ENCODE measurements at places on chromosomes 4 and X.

DNA sequence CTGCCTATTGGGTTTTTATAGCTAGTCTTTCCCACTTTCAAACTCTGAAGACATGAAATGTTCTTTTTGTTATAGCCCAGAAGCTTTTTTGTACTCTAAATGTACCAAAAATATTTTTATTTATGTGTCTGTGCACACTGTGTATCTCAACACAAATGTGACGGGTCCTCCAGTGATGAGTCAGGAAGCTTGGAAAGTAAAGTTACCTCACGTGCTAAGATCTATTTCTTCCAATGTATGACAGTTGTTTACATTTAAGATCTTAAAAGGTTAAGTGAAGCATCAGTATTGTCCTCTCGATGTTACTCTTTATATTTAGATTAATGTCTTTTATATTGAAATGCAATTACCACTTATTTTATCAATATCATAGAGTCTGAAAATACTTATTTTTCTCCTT lies 29.1 kb upstream of the PRSS12 start:
- DNase-seq = no peak

DNA sequence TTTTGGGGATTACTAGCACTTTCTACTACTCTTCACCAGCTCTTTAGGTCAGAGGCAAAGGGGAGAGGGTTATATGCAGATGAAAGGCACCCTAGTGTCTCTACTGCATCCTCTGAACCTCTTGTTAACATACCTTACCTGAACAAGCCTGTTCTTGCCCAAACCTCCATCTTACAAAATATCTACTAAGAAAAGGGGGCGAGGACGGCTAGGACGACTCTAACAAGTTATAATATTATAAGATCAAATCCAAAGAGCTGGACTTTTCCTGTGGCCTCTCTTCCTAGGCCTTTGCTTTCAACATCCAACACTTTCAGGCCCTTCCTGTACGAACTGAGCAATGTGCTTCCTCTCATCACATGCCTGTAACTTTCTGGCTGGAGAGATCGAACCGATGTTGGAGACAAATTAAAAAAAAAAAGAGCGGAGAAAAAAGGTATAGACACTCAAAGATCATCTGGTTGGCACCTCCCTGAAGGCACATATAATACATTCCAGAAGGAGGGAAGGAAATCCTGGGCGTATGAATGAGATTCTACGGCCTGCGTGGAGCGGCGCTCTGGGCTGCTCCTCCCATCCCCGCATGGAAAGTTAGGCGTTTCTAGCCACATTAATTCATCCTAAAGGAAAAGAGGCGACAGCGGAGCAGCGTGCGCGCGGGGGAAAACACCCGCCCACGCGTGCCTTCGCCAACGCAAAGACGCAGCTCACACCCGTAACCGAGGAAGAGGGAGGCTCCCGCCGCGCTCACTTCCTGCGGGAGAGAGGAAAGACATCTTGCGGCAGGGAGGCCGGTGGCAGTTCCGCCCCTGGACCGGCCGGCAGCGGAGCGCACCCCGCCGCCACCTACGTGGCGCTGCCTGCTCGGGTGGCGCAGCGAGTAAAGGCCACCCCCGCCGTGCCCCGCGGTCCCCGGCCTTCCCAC lies 808 bp downstream of the PRDM5 start:
- peak; percentile 81 for DNase-seq

GRCh38 chrX:7065473-7065872 lies 82.0 kb upstream of the STS start:
- DNase-seq = no peak

DNA sequence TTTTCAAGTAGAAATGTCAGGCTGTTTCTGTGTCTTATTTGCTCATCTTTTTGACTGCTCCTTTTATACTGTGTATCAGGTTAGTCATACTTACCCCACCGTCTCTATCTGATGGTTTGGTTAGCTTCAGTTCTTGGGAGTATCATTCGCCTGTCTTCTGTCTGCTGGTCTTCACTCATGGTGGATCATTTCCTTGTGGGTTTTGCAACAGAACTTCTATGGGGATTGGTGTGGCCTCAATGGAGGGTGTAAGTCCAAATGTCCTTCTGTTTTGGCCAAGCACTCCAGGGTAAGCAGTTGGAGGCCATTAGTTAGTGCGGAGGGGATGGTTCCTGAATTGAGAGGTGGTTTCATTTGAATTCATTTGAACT lies 7.2 kb downstream of the ABCD1 start:
- no peak for DNase-seq

- no peak for DNase-seq
Observed at GRCh38 chr4:77872723-77873445, 10.3 kb downstream of the MRPL1 start.

- peak; percentile 70 for DNase-seq
Observed at GRCh38 chr4:153204247-153204671, at the start of gene TRIM2. Gene TRIM2, plus strand, starts transcription at chr4:153204443. Its CDS starts 88 bp downstream, at chr4:153204531.

DNA sequence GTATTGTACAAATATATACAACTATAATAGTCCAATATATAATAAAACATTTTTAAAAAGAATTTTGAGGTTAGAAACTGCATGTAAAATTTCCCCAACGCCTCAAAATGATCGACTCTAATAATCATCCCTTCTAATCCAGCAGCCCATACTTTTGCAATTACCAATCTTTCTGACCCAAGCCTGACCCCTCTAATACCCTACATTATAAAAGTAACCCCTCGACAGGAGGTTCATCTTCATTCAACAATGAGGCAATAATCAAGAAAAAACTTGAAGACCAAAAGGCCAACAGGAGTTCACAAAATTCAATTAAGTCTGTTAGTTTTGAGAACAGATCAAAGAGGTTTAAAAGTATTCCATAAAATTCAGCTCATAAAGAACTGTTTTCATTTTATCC lies 393.5 kb downstream of the GPM6A start:
- peak; percentile 55 for DNase-seq

All from fibroblast of skin of scalp (primary cell).